ENCODE measurements at places on chromosomes 3 and 15. TPM values are rescaled to one million over a fixed set of nuclear protein-coding genes. Genes with fewer than 3 reads are reported as not detected.

DNA sequence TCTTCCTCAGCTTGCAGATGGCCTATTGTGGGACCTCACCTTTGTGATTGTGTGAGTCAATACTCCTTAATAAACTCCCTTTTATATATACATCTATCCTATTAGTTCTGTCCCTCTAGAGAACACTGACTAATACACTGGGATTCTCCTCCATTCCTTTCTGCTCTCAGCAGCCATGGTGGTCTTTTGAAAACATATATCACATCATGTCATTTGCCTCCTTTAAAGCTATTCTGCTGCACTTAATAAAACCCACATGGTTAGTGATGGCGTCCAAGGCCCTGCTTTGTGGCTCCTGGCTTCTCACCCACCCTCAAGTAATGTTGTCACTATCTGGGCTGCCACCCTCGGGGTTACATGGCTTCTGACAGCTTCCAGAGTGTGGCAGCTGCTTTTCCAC lies 169.5 kb downstream of the CADPS start:
- H3K36me3 ChIP-seq = no peaks in the 10 kb centered on the region
- H3K4me3 ChIP-seq = no peak overlapping the region
- H3K4me1 ChIP-seq = peaks cover 19% of the 10 kb centered on the region
- no peak overlapping the region for H3K27ac ChIP-seq
- no peak for DNase-seq
- no peaks in the 10 kb centered on the region for H3K27me3 ChIP-seq

DNA sequence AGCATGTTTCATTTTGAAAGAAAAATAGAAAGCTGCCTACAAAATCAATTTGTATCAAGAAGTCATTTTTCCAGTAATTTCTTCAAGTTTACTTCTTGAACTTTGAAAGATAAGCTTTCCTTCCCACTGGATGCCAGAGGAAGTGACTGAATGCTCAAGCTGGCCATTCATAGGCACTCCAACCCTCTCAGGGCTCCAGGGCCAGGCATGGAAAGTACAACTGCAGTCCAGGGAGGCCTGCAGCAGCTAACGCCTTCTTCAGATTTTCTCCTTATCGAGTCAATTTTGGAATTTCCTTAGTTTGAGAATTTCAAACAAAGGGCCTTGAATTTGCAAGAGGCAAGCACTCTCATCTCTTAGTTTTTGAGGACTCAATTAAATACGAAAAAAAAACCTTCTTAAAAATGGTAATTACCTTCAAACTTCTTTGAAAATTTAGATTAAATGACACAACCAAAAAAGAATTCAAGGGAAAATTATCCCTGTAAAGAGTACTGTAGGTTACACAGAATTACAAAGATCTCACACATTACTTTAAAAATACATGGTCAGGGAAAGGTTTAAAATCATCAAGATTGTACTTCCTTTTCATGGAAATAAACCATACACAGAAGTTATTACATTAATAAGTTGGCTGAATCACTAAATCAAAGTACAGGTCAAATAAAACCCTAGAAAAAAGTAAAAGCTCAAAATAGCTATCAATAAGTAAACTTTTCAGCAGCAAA lies 2.5 kb downstream of the UBP1 start:
- no peaks in the 10 kb centered on the region for H3K27me3 ChIP-seq
- DNase-seq = peak; percentile 49
- peaks cover 58% of the 10 kb centered on the region for H3K4me1 ChIP-seq
- peak overlapping the region; percentile 78 for H3K27ac ChIP-seq

GRCh38 chr3:150544726-150545125 lies 1.6 kb downstream of the SERP1 start:
- H3K4me1 ChIP-seq = peaks cover 31% of the 10 kb centered on the region
- H3K4me3 ChIP-seq = peak overlapping the region; percentile 93
- no peak for DNase-seq
- H3K27me3 ChIP-seq = no peaks in the 10 kb centered on the region

- H3K36me3 ChIP-seq = no peaks in the 10 kb centered on the region
- H3K27ac ChIP-seq = no peak overlapping the region
- no peak for DNase-seq
- H3K4me1 ChIP-seq = no peaks in the 10 kb centered on the region
Observed at GRCh38 chr15:63448266-63448665, 56.1 kb upstream of the USP3 start.

DNA sequence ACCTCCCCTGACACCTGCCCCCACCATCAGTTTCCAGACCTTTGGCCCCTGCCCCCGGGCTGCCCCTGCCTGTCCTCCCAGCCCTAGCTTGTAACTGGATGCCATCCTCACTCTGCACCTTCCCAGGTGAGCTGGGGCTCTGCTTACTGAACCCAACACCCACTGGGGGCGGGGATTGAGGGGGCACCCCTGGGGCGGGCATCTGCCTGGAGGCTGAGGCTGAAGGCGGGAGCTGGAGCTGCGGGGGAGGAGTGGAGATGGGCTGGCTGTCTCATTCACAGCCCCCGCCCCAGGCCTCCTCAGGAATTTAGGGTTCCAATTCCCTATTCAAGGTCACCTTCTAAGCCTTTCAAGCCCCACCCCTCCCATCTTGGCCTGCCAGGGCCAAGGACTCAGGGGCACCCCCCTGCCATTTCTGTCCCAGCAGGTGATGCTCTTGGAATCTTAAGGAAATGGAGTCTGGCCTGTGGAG lies 17.7 kb downstream of the PIF1 start:
- H3K36me3 ChIP-seq = no peaks in the 10 kb centered on the region
- no peak overlapping the region for H3K27ac ChIP-seq
- no peaks in the 10 kb centered on the region for H3K27me3 ChIP-seq
- peaks cover 9% of the 10 kb centered on the region for H3K4me1 ChIP-seq
- no peak for DNase-seq

DNA sequence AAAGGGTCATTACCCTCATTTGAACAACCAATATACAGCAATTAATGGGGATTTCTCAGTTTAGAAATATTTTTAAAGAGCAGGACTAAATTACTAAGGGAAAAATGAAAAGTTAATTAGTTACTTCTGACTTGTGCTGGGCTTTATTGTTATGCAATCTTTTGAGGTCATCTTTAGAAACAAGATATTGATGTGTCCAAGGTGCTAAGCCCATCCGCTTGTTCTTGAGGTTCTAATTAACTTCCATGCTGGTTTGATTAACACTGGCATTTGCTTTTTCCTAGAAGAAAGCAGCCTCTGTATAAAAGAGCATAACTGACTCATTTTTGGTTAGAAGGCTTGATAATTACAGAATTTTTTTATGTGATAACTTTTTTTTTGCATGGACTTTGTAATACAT lies 256.5 kb upstream of the AGTR1 start:
- no peak overlapping the region for H3K4me3 ChIP-seq
- H3K36me3 ChIP-seq = no peaks in the 10 kb centered on the region

GRCh38 chr3:31880020-31880419 lies 101.0 kb downstream of the OSBPL10 start:
- peaks cover 100% of the 10 kb centered on the region for H3K4me1 ChIP-seq
- peaks cover 38% of the 10 kb centered on the region for H3K36me3 ChIP-seq
- no peak overlapping the region for H3K4me3 ChIP-seq

Gene LRRN1
- not detected for total RNA-seq

Gene TNFAIP8L3
- not detected for total RNA-seq

Gene PPARG
- total RNA-seq = not detected

Measured in Karpas-422 (cell line).